ENCODE measurements at places on chromosomes 3 and 15. TPM values are rescaled to one million over a fixed set of nuclear protein-coding genes. Genes with fewer than 3 reads are reported as not detected.

DNA sequence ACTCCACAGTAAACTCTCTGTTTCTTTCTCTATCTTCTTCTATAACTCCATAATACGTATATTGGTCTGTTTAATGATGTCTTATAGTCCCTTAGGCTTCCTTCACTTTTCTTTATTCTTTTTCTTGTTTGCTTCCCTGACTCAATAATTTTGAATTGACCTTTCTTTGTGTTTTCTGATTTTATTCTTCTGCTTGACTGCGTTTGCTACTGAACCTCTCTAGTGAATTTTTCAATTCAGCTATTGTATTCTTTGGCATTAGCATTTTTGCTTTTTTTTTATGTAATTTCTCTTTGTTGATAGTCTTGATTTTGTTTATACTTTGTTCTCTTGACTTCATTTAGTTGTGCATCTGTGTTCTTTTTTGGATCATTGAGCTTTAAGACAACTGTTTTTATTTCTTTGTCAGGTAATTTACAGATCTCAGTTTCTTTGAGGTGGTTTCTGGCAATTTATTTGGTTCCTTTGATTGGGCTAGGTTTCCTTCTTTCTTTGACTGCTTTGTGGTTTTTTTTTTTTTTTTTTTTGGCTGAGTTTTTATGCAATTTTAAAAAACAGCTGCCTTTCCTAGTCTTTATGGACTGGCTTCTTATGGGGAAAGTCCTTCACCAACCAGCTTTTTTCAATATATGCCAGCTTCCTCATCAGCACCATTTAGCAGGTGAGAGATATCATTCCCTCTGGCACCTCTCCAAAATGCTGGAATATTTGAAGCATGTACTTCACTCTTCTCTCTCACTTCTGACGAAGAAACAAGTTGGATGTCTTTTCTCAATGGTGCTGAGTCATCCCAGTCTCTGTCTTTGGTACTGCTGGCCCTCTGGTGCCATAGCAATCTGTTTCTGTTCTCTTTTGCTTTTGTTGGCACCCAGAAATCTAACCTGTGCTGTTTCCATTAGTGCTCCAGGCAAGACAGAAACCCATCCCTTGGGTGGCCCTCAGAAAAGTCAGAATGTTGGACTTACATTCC is 17.6 kb downstream of the RSRC1 start:
- DNase-seq: no peak

CCDC32 gene
- 31.4 TPM for total RNA-seq

GOLGA8G gene
- total RNA-seq: not detected

GRCh38 chr3:161096771-161097367 is 8.3 kb downstream of the B3GALNT1 start:
- DNase-seq: no peak

All from CD8-positive, alpha-beta memory T cell (primary cell).